ENCODE measurements at places on chromosomes 16 and 17.
A peak's percentile ranks its signal among the peaks of the same experiment; 100 is the strongest.

GRCh38 chr17:18950944-18951905, 740 bp upstream of the SLC5A10 start:
- DNase-seq, result no peak

DNA sequence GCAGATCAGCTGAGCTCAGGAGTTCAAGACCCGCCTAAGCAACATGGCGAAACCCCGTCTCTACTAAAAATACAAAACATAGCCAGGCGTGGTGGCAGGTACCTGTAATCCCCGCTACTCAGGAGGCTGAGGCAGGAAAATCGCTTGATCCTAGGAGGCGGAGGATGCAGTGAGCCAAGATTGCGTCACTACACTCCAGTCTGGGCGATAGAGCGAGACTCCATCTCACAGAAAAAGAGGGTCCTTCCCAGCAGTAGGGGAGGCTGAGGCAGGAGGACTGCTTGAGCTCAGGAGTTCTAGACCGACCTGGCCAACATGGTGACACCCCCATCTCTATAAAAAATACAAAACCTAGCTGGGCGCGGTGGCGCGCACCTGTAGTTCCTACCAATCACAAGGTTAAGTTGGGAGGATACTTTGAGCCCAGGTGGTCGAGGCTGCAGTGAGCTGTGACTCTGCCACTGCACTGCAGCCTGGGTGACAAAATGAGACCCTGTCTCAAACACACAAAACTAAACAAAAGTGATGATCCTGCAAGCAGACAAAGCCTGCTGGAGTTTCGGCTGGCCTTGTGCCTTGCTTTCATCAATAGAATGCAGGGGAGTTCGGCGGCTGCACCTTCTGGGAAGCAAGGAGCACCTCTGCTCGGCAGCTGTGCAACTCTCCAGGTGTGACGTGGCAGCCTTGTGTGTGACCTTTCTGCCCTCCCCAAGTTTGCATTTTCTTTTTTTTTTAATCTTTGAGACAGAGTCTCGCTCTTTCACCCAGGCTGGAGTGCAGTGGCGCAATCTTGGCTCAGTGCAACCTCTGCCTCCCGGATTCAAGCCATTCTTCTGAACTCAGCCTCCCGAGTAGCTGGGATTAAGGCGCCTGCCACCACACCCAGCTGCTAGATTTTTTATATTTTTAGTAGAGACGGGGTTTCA, 12.4 kb upstream of the YWHAE start:
- no peak for DNase-seq

DNA sequence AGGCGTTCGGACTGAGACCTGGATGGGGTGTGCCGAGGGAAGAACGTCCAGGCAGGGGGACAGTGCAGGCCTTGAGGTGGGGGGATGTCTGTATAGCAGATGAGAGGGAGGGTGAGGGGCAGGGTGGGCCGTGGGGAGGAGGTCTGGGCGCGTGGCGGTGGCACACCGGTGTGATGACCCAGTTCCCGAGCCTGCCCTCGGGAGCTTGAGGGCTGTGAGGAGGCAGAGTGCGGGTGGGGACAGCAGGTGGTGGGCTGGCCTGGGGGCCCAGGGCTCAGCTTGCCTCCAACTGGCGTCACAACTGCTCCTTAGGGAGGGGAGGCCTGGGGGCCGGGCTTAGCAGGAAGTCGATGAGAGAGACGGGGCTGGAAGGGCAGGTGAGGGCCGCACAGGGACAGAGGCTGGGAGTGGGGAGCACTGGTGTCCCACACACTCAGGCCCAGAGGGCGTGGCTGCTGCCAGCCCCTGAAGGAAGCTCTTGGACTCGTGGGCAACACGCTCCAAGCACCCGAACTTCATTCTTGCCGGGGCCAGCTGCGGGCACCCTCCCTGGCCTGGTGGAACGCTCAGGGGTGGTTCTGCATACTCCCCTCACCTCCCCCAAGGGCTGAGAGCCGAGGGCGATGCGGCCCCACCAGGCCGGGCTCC, 6.5 kb downstream of the CACNA1H start:
- DNase-seq, result no peak

DNA sequence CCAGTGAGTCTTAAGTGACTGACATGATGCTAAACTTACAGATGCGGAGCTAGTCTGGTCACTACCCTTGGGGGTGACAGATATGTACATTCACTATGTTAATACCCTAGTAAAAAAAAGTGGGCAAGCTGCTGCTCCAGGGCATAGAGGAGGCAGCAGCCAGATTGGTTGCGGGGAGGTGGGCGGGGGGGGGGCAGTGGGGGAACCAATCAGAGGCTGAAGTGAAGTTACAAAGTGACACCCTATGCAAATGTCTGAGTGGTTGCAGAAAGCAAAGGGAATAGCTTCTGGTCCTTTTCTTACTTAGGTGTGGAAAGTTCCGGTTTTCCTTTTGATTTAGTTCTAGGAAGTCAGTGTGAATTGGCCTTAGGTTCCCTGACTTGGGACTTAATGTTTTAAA, 12.1 kb downstream of the NDEL1 start:
- DNase-seq, result no peak

- no peak for DNase-seq
These were observed 13.5 kb downstream of the TMC6 start for GRCh38 chr17:78114831-78115723.

DNA sequence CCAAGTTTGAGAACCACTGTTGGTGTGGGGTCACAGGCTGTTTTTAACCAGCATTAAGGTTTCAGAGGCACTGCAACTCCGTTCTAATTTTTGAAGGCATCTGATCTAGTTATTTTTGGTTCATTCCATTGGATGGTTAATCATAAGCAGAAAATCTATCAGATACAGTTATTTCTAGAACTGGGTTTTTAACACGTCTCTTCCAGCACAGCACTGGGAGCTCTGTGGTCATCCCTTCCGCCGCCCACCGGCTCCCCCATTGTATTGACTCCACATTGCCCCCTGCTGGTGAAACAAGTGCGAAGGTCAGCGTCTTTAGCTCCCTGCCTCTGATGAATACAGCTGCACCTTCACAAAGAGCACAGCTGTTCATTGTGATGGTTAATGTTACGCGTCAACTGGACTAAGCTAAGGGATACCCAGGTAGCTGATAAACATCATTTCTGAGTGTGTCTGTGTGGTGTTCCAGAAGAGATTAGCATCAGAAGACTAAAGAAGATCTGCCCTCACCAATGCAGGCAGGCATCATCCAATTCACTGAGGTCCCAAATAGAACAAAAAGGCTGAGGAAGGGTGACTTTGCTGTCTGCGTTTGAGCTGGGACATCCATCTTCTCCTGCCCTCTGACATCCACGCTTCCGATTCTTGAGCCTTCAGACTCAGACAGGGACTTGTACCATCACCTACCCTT, 8.5 kb downstream of the CCL18 start:
- DNase-seq, result no peak

DNA sequence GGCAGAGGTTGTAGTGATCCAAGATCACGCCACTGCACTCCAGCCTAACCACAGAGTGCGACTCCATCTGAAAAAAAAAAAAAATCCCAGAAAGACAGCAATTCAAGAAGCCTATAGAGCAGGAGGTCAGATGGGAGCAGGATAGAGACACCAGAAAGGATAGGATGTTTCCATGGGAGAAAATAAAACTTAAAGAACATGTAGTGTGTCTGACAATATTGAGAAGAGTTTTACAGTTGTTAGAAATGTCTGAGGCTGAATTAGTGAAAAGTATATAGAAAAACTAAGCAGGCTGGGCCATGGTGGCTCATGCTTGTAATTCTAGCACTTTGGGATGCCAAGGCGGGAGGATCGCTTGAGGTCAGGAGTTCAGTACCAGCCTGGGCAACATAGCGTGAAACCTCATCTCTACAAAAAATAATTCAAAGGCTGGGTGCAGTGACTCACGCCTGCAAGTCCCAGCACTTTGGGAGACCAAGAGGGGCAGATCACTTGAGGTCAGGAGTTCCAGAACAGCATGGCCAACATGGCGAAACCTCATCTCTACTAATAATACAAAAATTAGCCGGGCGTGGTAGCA, 15.3 kb upstream of the TRIM37 start:
- no peak for DNase-seq

GRCh38 chr16:56781528-56781961, 51.6 kb downstream of the NUP93 start:
- DNase-seq, result no peak

- DNase-seq, result peak; percentile 37
These were observed 518.5 kb upstream of the EEF2KMT start for GRCh38 chr16:5615868-5616642.

All from GDM1 (cell line).